Activated CD4-positive, alpha-beta T cell treated with anti-CD3 and anti-CD28 coated beads, Interleukin-2, amount 50 U/mL, for 48 hours (primary cell): ENCODE measurements at places on chromosomes 6 and 20.
A peak's percentile ranks its signal among the peaks of the same experiment; 100 is the strongest.

DNA sequence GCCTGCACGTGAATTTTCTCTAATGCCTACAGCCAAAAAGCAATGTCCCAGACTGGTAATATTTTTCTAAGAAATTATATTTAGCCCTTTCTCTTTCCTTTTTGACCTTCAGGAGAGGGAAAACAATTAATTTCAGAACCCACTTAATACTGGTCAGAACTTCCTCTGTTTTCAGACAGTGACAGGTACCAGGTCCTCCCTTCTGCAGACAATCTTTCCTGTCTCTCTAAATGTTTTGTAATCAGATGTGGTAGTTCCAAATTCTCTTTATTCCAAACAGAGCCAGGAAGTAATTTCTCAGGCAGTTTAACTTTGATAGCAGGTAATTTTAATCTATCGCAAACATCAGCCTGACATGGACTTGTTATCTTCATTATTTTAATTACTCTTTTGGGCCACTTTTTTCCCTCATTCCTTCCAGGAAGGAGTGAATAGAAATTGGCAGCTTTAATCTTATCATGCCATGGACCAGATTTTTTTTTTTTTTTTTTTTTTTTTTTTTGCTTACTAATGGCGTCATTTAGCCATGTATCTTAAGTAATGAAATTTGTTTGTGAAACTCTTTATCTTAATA is 348.6 kb upstream of the SOX4 start:
- DNase-seq = no peak

DNA sequence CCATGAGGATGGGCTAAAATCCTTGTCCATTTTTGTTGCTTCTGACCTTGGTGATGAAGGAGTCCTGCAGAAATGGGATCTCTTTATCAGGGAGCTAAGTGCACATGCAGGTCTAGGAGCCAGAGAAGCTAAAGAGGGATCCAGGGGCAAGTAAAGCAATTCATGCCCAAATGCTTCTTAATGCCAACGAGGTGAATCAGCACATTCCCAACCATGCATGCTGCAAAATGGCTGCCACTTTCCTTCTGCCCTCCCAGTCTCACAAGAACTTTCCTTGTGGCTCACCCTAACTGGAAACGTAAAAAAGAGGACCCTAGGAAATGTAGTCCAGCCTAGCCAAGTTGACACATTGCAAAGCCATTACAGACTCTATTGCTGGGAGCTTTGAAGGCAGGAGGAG is 298.4 kb downstream of the MAFB start:
- DNase-seq = no peak

DNA sequence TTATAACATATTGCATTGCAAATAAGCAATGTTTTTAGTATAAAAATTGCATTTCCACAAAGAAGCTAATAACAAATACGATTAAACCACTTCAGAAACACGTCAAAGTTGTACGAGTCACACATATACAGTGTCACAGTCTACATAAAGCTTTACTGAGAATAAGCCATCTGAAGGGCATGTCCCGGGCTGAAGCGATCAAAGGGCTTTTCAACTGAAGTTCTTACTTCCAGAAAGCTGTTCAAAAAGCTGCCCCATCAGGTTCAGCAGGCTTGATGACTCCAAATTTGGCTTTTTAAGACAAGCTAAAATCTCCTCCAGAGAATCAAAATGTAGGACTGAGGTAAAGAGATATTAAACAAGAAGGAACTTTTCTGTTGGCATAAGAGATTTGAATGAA is 37.5 kb upstream of the HAO1 start:
- no peak for DNase-seq

- DNase-seq = no peak
These were observed 6.8 kb upstream of the MRPS10 start for GRCh38 chr6:42224222-42225028.

- no peak for DNase-seq
These were observed 71.9 kb upstream of the CNR1 start for GRCh38 chr6:88238065-88238464.

GRCh38 chr6:100554228-100554627 is 89.5 kb upstream of the SIM1 start:
- no peak for DNase-seq

- no peak for DNase-seq
These were observed 16.7 kb upstream of the E2F1 start for GRCh38 chr20:33702861-33703260.

DNA sequence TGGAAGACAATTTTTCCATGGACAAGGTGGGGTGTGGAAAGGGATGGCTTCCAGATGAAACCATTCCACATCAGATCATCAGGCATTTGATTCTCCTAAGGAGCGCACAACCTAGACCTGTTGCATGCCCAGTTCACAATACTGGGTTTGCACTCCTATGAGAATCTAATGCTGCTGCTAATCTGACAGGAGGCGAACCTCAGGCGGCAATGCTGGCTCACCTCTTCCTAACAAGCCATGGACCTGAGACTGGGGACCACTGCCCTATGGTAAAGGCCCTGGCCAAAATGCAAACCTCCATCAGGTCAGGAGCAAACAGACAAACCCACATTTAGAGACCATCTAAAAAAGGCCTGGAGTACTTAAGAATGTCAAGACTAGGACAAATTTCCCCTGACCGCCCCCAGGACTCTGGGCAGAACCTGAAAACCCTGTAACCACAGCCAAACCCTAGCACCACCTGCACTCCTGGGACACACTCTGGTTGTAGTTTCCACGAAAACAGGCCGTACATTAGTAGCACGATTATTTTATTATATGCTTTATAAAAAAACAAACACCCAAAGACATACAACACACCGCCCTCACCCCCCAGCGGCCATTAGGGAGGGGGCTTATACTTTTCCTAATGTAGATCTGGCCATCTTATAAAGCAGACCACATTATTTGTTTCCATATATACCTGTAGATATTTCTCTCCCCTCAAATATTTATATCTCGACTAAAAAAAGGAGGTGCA is 27.3 kb downstream of the SNX5 start:
- DNase-seq = no peak

GRCh38 chr6:169986171-169986847 is 234.9 kb downstream of the ERMARD start:
- no peak for DNase-seq

GRCh38 chr6:25703005-25703404 is 51.0 kb downstream of the SCGN start:
- DNase-seq = no peak

DNA sequence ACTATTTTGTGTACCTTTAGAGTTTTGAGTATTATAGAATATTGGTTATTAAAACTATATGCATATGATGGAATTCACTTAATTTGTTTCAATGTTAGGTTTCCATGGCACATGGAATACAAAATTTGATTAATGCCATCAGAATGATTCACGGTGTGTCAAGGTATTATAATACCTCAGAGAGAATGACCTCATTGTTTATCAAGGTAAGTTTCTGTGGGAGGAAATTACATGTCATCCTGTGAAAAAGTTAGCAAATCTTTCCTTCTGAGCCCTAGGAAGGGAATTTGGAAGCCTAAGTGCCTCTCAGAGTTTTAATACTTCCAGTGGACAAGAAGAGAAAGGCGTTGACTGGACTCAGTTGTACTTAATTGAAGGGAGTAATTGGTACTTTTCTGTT is 40.8 kb downstream of the DNAH8 start:
- no peak for DNase-seq

DNA sequence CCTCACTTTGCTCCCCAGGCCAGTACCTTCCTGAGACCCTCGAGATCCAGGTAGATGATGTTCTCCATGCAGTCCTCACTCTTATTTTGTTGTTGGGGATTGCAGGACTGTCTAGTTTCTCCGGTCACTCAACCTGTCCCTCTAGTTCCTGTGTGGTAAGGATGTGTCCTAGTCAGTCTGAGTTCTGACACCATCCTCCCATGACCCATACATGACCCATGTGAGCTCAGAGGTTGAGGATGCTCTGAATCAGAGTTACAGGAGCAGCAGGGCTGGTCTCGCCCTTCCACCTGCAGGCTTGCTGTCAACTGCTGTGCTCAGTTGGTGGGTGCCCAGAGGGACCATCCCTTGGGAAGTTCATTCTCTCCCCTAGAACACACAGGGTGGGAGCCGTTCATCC is 11.9 kb upstream of the CST8 start:
- DNase-seq = no peak

DNA sequence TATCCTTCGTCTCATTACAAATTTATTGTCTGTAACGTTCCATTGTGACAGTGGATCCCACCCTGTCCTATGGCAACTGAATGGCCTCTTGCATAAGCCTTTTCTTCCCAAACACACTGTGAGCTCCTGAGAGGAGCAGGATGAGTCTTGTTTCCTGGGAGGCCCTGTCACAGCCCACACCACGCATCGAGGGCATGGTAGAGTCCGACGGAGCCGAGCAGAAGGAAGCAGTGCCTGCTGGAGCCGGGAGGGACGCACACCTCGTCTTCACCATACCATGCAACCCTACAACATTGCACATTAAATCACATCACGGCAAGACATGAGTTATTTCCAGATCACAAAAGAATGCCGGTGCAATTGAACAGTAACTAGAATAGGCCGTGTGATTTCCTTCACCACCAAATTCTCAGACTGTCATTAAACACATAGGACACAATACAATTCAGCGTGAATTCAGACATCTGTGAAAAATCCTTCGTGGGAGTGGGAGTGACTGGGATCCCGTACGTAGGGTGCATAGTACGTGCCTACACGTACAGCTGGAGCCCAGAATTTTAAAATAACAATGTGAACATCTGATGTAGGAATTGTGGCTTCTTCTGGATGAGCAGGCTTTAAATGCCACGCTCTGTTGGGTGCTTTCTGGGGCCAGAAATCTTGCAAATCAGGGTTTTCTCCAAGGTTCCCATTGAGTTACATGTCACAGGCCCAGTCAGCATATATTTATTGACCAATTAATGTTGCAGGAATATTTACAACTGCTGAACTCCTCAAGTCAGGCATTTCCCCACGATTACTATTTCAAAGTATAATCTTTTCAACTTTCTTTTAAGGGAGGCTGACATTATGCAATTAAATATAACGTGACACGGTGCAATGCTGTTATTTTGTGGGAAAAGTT is 201.8 kb downstream of the TTLL2 start:
- no peak for DNase-seq

GRCh38 chr20:46349742-46350056 is 41.4 kb upstream of the CDH22 start:
- no peak for DNase-seq

GRCh38 chr20:23425129-23425528 is 3.8 kb upstream of the NAPB start:
- no peak for DNase-seq

GRCh38 chr6:31744422-31744821 is 4.6 kb downstream of the MSH5 start:
- DNase-seq = no peak

DNA sequence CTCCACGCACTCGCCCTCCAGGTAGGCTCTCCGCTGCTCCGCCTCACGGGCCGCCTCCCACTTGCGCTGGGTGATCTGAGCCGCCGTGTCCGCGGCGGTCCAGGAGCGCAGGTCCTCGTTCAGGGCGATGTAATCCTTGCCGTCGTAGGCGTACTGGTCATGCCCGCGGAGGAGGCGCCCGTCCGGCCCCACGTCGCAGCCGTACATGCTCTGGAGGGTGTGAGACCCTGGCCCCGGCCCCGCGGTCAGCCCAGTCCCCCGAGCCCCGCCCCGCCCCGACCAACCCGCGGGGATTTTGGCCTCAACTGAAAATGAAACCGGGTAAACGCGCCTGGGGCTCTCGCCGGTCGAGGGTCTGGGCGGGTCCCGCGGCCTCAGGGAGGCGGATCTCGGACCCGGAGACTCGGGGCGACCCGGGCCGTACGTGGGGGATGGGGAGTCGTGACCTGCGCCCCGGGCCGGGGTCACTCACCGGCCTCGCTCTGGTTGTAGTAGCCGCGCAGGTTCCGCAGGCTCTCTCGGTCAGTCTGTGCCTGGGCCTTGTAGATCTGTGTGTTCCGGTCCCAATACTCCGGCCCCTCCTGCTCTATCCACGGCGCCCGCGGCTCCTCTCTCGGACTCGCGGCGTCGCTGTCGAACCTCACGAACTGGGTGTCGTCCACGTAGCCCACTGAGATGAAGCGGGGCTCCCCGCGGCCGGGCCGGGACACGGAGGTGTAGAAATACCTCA is 598 bp downstream of the HLA-B start:
- DNase-seq = peak; percentile 67

DNA sequence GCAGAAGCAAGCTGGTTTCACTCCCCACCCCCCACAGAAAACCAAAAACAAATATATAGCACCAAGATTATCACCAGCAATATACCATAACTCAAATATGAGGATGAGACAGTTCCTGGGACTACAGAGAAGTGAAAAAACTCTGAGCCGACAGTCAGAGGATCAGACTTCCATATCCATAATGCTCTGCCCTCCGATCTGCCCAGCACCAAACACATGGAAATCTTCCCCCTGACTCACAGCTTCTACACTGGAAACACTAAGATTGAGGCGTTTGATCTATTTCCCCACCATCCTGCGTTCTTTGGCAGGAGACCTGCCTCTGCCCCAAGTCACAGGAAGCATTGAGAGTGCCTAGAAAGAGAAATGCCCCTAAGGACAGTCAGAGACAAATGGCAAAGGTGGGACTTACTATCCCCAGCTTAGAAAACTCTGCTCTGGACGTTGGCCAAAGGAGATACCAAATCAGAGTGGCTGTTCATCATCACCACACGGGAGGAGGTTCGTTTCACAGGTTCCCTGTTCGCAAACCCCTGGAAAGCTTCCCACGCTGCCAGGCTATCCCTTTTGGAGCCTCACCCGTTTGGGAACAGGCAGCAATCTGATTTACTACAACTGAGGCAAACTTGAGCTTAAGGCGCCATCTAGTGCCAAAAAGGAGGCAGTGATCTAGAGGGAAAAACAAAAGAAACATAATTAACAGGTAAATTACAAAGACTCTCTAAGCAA is 48.7 kb upstream of the SRSF6 start:
- peak; percentile 10 for DNase-seq

- DNase-seq = no peak
These were observed 194.9 kb upstream of the ZNF184 start for GRCh38 chr6:27667657-27668441.

- no peak for DNase-seq
These were observed 79.5 kb upstream of the RNF217 start for GRCh38 chr6:124882579-124883393.
